ENCODE measurements at places on chromosomes 2 and 18.

DNA sequence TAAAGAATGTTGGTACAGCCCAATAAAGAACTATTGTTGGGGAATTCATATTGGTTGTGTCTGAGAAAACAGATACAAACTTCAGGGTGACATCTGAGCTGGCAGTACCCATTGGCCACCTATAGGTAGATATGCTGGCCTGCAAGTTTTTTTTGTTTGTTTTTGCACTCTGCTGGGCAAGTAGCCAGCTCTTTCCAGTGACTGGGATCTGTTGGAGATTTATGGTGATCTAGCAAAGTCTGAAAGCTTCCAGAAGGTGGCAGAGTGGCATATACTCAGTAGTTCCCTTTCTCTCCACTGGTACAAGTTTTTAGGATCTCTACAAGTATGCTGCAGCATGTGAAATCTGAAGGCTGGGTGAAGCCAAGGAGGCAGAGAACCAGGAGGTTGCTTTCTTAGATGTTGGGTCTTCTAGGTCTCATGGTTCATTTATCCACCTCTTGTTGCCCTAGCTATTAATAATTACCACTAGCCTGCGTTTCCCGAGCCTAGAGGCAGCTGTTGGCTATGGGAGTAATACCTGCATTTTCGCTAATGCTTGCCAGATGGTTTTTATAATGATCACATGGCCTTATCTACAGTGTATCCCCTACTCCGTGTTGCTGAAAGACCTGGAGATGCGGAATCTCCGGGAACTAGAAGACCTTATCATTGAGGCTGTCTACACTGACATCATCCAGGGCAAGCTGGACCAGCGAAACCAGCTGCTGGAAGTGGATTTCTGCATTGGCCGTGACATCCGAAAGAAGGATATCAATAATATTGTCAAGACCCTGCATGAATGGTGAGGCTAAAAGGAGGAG is 9.5 kb downstream of the COPS7B start:
- no peak for DNase-seq

- no peak for DNase-seq
These were observed at the start of gene DPYSL5 for GRCh38 chr2:26847655-26848335. TSS of gene DPYSL5 (plus strand) at chr2:26848132. CDS start at chr2:26898500, 50,368 bp downstream.

GRCh38 chr2:110747522-110748488 is 15.4 kb downstream of the ACOXL start:
- no peak for DNase-seq

DNA sequence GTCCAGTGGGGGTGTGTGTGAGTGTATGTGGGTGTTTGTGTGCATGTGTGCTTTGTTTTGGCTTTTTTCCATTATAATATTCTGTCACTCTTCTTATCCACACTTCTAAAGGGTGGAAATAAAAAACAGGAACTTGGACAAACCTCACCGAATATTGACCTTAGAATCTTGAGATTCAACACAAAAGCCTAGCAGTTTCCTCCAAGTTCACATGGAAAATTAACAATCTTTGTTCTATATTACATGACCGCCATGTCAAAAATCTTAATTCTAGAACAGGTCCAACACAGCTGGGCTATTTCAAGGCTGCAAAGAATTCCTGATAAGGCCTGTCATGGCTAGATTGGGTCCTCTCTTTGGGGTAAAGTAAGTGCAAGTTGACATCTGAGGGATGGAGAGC is 169.3 kb upstream of the OSR1 start:
- no peak for DNase-seq

- DNase-seq: no peak
These were observed 270.9 kb upstream of the TCF4 start for GRCh38 chr18:55858661-55859515.

DNA sequence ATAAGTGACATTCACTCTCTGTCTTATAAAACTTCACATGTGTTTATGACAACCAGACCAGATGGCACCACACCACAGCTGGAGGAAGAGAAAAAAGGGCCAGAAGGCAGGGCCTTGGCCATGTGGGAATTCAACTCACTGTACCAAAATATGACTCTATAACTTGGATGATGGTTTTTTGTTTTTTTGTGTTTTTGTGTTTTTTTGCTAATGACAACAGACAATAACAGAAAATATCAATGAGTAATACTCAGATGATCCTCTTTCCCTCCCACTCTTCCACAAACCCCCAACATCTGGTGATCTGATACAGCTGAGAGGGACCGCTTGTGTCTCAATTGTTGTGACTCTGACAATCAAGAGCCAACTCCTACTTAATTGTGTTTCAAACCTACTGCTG is 12.4 kb downstream of the NMI start:
- no peak for DNase-seq

DNA sequence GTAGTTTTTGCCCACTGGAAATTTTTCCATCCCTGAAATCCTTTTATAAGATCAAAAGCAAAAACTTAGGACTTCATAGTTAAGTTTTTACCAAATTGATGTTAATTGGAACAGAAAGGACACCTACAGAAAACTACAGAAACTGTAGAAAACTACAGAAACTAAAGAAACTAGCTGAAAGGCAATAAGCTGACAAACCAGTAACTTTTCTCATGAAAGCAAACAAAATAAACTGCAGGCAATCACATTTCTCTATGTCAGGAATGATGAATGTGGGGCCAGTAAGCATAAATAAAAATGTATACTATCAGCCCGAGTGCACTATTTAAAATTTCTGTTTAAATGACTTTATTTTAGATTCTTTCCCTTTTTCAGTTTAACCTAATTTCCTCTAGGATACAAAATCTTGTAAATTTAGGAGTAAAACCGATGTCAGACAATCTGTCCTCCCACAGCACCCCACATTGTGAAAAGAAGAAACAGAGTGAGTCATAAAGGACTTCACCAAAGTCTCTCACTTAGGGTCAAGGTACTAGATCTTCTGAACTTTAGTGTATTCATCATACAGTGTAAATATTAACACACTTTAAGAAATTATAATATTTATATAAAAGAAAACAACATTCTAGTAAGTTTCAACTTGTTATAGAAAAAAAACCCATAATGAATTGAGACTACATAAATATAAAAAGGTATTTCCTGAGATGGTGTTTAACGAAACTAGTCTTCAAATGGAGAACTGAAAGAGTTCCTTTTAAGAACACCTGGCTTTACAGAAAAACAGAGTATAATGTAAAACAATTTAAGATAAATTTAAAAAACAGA is 46.6 kb downstream of the USP40 start:
- no peak for DNase-seq

DNA sequence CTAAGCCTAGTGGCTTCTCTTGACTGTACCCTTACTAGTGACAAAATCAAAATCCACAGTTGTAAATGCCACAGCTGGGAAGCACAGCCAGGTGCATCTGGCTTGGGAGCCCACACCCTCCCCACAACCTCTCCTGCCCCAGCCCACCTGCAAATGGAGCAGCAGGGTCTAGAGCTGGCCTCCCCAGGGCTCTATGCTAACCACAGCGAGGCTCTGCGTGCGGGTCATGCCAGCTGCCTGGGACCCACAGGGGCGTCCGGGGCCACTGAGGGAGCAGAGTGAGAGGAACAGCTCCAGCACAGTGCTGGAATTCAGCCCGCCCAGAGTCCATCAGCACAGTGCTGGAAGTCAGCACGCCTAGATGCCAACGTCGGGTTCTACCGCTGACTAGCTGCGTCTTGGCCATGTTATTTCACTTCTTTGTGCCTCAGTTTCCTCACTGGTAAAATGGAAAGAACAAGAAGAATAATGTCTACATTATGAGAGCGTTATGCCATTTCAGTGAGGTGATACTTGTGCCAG is 109.1 kb upstream of the ID2 start:
- no peak for DNase-seq

DNA sequence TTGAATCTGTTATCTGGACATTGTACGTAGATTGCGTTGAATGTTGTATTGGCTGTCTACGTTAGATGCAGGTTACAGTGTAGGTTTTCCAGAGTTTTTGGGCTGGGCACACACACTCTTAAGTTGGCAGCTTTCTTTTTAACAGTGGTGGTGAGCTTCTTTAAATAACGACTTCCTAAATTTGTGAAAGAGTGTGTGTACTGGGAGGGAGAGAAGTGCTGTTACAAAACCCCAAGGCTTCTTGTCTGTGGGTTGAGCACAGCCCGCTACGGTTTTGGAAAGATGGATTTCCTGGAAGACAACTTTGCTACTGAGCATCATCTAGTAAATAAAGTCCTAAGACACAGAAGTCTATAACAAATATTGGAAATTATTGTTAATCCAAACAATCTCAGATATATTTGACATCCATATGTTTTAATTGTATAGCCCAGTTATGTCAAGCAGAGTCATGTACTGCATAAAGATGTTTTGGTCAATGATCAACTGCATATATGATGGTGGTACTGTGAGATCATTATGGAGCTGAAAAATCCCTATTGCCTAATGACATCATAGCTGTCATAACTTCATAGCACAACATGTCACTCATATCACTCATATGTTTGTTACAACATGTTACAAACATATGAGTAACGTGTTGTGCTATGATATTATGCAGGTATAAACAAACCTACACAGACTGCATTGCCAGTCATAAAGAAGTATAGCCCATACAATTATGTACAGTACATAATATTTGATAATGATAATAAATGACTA is 7.9 kb upstream of the THUMPD2 start:
- DNase-seq: no peak

- no peak for DNase-seq
These were observed 3.0 kb upstream of the TGFA start for GRCh38 chr2:70556608-70557007.

GRCh38 chr2:1826226-1826905 is 82.1 kb upstream of the PXDN start:
- DNase-seq: no peak

GRCh38 chr18:7146067-7146466 is 28.5 kb upstream of the LAMA1 start:
- DNase-seq: no peak

DNA sequence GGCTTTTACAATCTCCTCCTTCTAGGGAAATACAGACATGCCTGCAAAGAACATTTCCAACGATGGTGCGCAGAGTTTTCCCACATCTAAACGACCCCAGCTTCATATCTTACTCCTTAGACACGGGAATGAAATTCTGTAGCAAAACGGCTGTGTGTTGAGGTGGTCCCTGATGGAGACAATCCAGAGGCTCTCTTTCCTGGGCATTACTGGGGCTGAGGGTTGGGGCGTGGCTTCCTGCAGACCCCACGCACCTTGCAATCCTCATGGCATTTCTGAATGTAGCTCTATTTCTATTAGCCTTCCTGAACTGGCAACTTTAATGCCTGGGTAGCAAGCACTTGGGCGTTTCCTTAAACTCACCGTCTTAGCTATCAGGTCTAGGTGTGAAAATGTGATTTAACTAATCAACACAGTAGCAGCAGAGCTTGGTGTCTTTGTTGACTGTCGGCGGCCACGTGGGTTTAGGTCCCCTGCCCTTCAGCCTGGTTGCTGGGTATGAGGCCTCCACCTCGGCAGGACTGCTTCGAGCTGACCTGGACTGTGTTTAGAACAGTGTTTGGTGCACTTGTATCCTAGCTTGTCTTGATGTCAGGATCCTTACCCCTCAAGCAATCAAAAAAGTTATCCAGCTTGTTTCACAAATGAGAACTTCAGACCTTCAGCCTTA is 242.8 kb downstream of the GBX2 start:
- no peak for DNase-seq

DNA sequence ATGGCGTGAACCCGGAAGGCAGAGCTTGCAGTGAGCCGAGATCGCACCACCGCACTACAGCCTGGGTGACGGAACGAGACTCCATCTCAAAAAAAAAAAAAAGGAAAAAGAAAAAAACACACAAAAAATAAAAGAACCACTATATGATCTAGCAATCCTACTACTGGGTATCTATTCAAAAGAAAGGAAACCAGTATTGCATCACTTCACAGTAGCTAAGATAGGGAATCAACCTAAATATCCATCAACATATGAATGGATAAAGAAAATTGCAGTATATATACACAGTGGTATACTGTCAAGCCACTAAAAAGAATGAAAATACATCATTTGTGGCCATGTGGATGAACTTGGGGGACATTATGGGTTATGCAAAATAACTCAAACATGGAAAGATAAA is 37.9 kb downstream of the METTL21A start:
- DNase-seq: no peak

GRCh38 chr2:209942426-209942825 is 60.0 kb upstream of the RPE start:
- no peak for DNase-seq

GRCh38 chr2:216030216-216030615 is 16.9 kb upstream of the MREG start:
- DNase-seq: no peak

DNA sequence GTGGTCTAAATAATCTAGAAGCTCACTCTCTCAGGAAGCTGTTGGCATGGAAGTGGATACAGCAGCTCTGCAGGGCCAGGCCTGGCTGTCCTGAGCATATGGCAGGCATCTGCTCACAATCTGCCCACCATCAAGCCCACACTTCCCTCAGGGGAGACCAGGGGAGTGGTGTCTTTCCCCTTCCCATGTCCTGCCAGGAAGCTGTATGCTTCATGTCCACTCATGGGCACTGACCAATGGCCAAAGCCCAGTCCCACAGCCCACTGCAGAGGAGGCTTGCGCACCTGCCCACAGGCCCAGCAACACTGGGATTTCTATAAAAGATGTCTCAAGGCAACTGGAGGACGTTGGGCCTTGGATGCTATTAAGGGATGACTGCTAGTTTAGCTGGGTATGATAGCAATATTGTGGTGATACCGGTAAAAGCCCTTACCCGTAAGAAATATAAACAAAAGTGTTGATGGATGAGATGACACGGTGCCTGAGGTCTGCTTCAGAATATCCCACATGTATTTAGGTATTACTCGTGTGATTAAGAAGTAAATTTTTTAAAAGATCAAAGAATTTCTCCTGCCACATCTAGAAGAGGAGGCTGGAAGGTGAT is 106.7 kb upstream of the CTDP1 start:
- no peak for DNase-seq

DNA sequence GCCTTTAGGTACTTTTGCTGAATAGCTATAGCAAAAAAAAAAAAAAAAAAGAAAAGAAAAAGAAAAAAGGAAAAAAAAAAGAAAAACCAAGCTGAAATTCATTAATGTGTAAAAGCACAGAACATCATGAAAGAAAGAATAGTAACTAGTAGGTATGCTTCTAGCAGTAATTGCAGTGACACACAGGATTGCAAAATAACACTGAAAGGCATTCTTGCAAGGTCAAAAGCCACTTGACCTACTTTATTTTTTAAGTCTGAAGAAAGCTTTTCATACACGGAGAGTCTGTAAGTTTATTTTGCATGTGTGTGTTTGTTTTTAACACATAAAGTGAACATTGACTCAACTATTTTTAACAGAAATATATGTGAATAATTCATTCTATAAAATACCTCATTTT is 54.4 kb downstream of the DOK6 start:
- DNase-seq: no peak

DNA sequence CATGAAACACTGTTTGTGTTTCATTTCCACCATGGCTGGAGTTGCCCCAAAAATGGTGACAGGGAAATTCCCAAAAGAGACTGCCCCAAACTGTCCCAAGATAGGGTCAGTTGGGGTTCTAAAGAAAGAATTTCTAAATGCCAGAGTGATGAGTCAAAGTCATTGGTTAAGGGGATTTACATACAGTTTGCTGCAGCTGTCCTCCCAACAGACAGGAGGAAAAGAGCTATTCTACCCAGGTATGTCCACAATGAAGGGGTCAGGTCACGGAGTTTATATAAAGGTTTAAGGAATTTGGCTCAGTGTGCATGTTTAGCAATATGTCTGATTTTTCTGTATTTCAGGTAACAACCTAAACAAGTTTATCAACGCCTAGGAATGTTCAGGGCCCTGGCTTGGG is 344.1 kb downstream of the TDRD15 start:
- DNase-seq: no peak
